ENCODE measurements at places on chromosomes 1 and 21.
A peak's percentile ranks its signal among the peaks of the same experiment; 100 is the strongest.

DNA sequence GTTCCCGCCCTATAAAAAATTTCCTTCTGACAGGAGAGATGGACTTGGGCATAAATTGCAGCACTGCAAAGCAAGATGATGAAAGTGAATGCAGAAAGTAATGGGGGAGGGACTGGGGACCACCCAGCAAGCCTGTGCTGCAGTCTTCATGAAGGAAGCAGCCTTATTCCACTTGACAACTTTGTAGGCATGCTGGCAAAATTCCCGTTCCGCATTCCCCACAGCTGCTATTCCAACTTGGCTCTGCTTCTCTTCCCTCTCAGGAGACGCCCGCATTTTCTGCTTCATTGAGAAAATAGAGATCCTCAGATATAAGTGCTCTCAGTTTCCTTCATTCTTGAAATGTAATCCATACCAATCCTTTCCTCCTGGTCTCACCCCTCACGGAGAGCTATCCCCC is 2.4 kb downstream of the HMGB4 start:
- no peak for DNase-seq

- peak; percentile 72 for DNase-seq
These were observed 39.8 kb downstream of the MYSM1 start for GRCh38 chr1:58660105-58660504.

DNA sequence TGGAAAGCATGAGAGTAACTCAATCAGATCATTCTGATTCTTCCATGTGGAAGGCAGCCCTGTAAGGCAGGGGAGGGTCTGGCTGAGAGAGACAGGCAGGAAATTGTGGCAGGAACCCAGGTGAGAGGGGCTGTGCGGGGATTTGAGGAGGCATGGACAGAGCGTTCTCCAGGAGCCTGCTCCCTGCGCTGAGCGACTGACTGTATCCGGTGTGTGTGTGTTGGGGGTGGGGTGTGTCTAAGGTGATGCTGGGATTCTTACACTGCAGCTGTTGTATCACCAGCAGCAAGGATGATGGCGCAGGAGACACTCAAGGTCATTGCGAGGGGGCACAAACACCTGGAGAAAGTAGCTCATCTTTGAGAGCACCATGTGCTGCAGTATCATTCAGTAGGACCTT is 128.5 kb downstream of the RHOU start:
- DNase-seq, result no peak

DNA sequence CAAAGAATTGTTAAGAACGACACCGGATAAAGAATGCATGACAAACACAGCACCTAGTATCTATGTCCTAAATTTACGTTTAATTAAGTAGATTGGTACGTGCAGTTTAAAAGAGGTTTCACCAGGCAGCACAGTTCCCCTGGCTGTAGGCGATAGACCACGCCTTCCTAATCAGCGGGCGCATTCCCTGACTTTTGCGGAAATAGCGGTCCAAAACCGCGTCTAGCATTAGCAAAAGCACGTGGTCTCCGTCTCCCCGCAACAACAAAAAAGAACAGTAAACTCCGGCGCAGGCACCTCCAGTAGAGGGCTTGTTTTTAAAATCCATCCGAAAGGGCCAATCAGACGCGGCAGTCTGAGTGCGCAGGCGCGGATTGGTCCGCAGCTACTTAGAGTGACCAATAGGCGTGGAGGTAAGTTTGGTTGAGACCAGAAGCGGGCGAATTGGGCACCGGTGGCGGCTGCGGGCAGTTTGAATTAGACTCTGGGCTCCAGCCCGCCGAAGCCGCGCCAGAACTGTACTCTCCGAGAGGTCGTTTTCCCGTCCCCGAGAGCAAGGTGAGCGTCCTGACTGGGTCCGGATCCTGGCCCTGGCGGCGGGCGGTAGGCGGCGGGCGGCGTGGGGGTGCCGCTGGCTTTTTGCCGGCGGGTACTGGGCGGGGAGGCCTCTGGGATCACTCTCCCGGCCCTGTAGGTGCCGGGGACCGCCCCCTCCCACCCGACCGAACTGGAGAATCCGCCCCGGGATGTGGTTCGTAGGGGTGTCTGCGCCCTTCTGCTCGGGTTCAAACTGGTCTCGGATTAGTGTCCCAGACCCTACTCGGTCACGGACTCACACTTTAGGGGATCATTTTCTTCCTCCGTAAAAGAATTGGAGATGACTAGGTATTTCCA is at the start of gene CENPF:
CENPF (plus strand) TSS at position 432 of the 894 bp plus-strand sequence. CDS start 10,560 bp downstream, outside the sequence.
- DNase-seq, result peak; percentile 99

DNA sequence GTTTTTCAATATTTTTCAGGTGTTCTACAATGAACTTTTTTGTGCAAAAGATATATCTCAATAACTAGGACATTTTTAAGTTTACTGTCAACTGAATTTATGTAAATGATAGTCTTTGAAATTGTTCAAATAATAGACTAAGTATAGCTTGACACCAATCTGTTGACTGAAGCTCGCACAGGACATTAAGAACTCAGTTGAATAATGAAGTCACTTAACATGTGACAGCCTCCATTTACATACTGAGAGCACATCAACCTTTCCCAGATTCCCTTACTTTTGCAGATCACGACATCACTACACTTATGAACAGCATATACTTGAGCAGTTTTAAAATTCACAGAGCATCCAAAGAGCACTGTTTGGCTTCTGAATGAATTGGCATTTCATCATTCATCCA is 268.2 kb downstream of the LRRC7 start:
- peak; percentile 2 for DNase-seq

DNA sequence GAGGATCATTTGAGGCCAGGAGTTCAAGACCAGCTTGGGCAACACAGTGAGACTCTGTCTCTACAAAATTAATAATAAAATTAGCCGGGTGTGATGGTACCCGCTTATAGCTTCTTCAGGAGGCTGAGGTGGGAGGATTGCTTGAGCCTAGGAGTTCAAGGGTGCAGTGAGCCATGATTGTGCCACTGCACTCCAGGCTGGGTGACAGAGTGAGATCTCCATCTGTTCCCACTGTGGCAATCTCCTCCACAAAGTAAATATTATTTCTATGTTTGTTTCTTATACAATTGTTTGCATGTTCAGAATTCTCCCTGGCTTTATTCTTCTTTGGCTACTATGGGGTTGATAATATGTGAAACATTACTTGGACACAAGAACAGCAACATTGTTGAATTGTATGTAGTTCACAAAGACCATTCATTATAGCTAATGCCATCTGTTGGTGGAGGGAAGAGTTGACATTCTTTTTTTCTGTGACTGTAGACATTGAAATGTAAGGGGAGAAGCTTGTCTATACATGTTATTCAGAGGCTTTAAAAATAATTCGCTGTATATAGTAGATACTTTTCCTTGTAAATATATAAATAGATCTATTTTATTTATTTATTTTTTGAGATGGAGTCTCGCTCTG is 47.8 kb upstream of the SRSF10 start:
- DNase-seq, result peak; percentile 51

- DNase-seq, result no peak
These were observed 95.9 kb downstream of the CAMTA1 start for GRCh38 chr1:6880951-6881690.

Measured in ACHN (cell line).